ENCODE measurements at places on chromosomes 5 and 9.

- H3K4me1 ChIP-seq = no peaks in the 10 kb centered on the region
- no peak overlapping the region for H3K4me3 ChIP-seq
- H3K27ac ChIP-seq = no peak overlapping the region
- H3K27me3 ChIP-seq = no peaks in the 10 kb centered on the region
- no peak for DNase-seq
Measured at GRCh38 chr5:134125039-134126015, 10.8 kb downstream of the TCF7 start.

- peaks cover 1% of the 10 kb centered on the region for H3K36me3 ChIP-seq
- H3K4me1 ChIP-seq = peaks cover 19% of the 10 kb centered on the region
Measured at GRCh38 chr5:143182901-143183820, 220.3 kb downstream of the NR3C1 start.

DNA sequence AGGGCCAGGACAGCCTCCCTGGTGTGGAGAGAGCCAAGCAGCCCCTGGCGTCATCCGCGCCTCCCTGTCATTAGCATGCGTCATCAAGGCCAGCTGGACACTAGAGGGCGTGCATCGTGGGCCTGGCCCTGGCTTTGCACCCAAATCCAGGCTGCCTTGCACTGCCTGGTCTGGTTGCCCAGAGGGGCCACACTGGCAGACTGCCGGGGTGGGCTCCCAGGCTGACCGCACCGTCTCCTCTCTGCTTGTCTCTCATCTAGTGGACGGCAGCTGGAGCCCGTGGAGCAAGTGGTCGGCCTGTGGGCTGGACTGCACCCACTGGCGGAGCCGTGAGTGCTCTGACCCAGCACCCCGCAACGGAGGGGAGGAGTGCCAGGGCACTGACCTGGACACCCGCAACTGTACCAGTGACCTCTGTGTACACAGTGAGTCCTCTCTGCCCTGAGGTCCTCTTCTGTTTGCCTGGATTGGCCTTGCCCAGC lies 29.0 kb downstream of the HK3 start:
- H3K36me3 ChIP-seq = no peaks in the 10 kb centered on the region
- no peak overlapping the region for H3K27ac ChIP-seq
- H3K4me1 ChIP-seq = peaks cover 13% of the 10 kb centered on the region
- peak; percentile 39 for DNase-seq
- no peak overlapping the region for H3K4me3 ChIP-seq
- H3K27me3 ChIP-seq = peaks cover 26% of the 10 kb centered on the region

GRCh38 chr5:60541980-60542379 lies 158.0 kb downstream of the DEPDC1B start:
- H3K36me3 ChIP-seq = no peaks in the 10 kb centered on the region
- H3K4me3 ChIP-seq = no peak overlapping the region
- H3K4me1 ChIP-seq = peaks cover 2% of the 10 kb centered on the region
- no peak overlapping the region for H3K27ac ChIP-seq
- H3K27me3 ChIP-seq = no peaks in the 10 kb centered on the region

DNA sequence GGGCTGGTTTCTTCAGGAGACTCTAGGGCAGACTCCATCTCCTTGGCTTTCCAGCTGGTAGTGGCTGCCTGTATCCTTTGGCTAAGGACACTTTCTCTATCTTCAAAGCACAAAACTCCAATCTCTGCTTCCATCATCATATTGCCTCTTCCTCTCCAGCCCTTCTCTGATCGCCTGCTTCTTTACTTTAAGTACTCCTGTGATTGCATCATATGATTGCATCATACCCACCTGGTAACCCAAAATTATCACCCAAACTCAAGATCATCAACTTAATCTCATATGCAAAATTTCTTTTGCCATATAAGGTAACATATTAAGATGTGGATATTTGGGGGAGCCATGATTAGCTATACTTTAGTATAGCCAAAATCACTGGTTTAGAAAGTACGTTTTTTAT lies 1092.6 kb upstream of the CDH6 start:
- no peak overlapping the region for H3K27ac ChIP-seq
- H3K36me3 ChIP-seq = no peaks in the 10 kb centered on the region
- no peak for DNase-seq
- H3K4me1 ChIP-seq = no peaks in the 10 kb centered on the region
- no peaks in the 10 kb centered on the region for H3K27me3 ChIP-seq

DNA sequence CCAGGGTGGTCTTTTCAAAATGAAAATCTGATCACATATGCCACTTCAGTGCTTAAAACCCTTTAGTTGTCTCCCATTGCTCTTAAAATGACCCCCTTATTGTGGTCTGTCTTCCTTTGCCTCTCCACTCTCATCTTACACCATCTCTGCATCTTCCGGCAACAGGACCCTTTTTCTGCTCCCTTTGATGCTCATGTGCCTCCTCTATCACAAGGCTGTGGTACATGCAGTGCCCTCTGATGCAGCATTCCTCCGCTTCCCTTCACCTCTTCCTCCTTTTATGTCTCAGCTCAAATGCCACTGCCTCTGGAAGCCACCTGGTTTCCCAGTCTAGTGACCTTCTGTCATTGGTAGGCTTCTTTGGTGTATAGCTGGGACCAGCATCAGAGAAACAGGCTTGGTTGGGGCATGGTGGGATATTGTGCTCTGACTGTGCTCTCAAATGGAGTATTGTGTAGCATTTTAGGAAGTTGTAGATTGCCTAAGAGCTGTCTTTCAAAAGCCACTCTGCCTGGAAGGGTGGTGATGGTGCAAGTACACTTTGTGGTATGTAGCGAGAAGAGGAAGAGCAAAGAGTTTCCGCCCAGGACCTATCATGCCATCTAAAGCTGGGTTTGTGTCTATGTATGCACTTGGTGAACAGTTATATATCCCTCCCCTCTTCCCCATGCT lies 28.1 kb downstream of the ARHGAP26 start:
- peaks cover 5% of the 10 kb centered on the region for H3K27me3 ChIP-seq
- DNase-seq = no peak
- H3K36me3 ChIP-seq = no peaks in the 10 kb centered on the region

DNA sequence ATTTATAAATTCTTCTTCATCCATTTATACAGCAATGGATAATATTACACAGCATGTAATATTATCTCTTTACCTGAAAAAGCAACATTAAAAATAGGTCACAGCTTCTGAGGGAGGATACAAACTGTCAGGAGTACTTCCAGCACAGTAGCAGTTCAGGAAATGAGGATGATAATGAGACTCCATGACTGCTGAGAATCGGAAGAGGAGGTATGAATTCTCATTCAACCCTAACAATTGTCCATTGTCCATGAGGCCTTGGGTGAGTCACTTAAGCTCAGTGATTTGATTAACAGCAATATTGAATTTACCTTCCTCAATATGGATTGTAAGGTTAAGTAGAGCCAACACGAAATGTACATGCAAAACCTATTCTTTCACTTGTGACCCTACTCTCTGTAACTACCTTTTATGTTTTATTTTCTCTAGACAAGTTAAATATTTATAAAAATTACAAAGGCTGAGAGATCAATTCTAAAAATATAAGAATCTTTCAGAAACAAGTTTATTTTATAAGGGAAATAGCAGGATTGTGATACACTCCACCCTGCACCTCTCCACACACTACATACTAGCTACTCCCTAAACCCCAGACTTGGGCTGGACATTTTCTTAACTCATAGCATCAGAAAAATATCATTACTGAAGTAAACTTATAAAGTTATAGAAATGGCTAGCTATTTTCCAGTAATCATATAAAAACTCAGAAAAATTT lies 159.1 kb upstream of the ACOT12 start:
- H3K27me3 ChIP-seq = no peaks in the 10 kb centered on the region
- DNase-seq = no peak
- peaks cover 5% of the 10 kb centered on the region for H3K36me3 ChIP-seq

- peak overlapping the region; percentile 86 for H3K27ac ChIP-seq
- H3K36me3 ChIP-seq = no peaks in the 10 kb centered on the region
- DNase-seq = no peak
- H3K4me3 ChIP-seq = no peak overlapping the region
Measured at GRCh38 chr5:8418049-8418426, 549.1 kb downstream of the MTRR start.

GRCh38 chr5:157956271-157956885 lies 97.4 kb upstream of the CLINT1 start:
- no peak for DNase-seq
- peaks cover 2% of the 10 kb centered on the region for H3K27me3 ChIP-seq
- H3K36me3 ChIP-seq = no peaks in the 10 kb centered on the region

DNA sequence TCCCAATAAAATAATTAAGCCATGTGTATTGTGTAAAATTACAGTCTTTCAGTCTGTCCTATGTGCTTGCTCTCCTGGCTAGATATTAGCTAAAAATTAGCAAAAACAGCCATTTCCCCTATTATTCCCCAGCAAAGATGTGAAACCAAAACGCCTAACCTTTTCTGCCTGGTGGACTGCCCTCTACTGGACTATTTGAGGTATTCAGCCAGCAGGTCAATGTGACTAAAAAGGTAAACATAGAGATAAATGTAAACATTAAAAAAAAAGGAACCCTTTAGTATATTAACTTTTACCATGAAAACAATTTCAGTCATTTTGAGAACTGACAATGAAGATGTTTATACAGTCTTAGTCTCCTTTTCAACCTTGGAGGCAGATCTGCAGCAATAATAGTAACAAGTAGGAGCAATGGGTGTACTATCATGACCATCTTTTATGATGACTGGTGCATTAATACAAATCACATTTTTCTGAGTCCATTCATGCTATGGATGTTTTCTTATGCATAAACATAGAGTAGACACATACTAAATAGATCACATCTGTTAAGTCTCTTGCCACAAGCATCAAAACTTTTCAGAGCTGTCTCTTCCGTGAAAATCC lies 10.1 kb downstream of the ATG12 start:
- H3K27me3 ChIP-seq = no peaks in the 10 kb centered on the region
- DNase-seq = no peak
- H3K27ac ChIP-seq = no peak overlapping the region
- H3K4me1 ChIP-seq = no peaks in the 10 kb centered on the region
- H3K4me3 ChIP-seq = no peak overlapping the region
- peaks cover 19% of the 10 kb centered on the region for H3K36me3 ChIP-seq

DNA sequence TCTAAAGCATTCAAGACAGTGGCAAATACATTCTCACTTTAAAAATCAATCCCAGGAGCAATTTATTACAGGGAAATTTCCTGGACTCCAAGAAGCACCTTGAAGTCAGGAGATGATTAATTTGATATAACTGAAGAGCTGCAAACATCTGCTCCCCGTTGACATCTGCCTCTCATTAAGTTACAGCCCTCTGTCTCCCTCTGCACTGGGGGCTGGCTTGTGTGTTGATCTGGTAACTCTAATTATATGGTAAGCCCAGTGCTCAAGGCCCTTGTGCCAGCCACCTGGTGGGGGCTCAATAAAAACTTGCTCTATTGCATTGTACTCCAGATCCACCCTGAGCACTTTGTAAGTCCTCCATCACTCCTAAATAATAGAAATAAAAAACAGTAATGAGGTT lies 131.1 kb upstream of the ZNF462 start:
- H3K27me3 ChIP-seq = no peaks in the 10 kb centered on the region
- no peaks in the 10 kb centered on the region for H3K36me3 ChIP-seq
- no peak overlapping the region for H3K27ac ChIP-seq
- DNase-seq = no peak
- no peak overlapping the region for H3K4me3 ChIP-seq

- no peak overlapping the region for H3K27ac ChIP-seq
- H3K4me3 ChIP-seq = no peak overlapping the region
- no peaks in the 10 kb centered on the region for H3K36me3 ChIP-seq
- no peaks in the 10 kb centered on the region for H3K27me3 ChIP-seq
- H3K4me1 ChIP-seq = peaks cover 3% of the 10 kb centered on the region
- DNase-seq = no peak
Measured at GRCh38 chr5:63439537-63439936, 522.7 kb downstream of the HTR1A start.

GRCh38 chr5:174717826-174718455 lies 6.4 kb upstream of the MSX2 start:
- no peak overlapping the region for H3K27ac ChIP-seq
- no peak for DNase-seq
- H3K27me3 ChIP-seq = peaks cover 76% of the 10 kb centered on the region
- no peak overlapping the region for H3K4me3 ChIP-seq
- H3K4me1 ChIP-seq = peaks cover 6% of the 10 kb centered on the region

DNA sequence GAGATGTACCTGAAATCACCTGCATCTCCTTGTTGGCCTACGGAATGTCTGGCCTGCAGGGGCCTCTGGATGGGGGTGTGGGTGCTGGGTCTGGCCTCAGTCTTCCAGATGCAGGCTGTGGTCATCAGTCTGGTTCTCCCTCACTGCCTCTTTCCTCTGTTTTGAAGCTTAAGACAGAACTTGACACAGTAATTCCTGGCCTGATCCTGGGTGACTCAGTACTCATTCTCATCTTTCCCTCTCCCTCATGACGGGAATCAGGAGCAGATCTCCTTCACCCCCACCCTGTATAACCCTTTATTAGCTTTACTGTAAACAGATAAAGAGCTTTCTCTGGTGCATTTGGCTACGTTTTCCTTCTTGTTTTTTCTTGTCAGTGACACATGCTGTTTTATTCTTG lies 89.3 kb upstream of the ADAMTS16 start:
- DNase-seq = no peak
- H3K4me1 ChIP-seq = peaks cover 7% of the 10 kb centered on the region
- H3K27me3 ChIP-seq = no peaks in the 10 kb centered on the region
- no peak overlapping the region for H3K4me3 ChIP-seq

- DNase-seq = no peak
- no peaks in the 10 kb centered on the region for H3K27me3 ChIP-seq
- no peak overlapping the region for H3K4me3 ChIP-seq
Measured at GRCh38 chr5:80453366-80453765, 34.5 kb upstream of the FAM151B start.

DNA sequence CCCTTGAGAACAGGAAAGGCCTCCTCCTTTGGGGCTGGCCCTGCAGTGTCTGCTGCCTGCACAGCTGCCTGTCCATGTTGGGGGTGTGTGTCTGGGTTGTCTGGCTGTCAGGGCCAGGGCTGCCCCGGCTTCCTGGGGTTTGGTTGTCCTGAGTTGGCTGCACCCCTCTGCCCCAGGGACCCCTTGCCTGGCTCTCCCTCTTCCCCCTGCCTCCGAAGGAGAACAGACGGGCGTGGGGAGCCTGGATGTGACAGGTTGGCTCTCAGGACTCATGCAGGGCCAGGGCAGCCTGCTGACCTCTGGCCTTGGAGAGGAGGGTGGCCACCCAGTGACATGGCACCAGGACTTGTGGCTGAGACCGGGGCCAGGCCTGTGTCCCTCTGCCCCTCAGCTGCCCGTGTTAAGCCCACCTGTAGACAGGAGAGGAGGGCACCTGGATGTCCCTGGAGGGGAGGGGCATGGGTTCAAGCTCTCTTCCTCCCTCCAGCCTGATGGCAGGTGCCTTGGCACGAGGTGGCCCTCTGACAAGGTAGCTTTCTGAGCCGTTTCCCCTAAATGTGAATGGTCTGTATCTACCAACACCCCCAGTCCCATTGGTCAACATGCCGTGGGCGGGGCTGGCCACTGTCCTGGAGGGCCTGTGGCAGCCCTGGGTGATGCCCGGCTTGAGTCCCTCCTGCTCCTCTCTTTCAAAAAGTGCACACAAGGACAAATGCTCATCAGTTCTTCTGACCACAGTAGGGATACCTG lies 34.9 kb downstream of the WNK2 start:
- H3K27ac ChIP-seq = peak overlapping the region; percentile 20
- peaks cover 9% of the 10 kb centered on the region for H3K4me1 ChIP-seq
- no peak overlapping the region for H3K4me3 ChIP-seq
- DNase-seq = no peak
- H3K36me3 ChIP-seq = peaks cover 8% of the 10 kb centered on the region

- peaks cover 8% of the 10 kb centered on the region for H3K4me1 ChIP-seq
- no peak overlapping the region for H3K27ac ChIP-seq
- DNase-seq = no peak
- no peak overlapping the region for H3K4me3 ChIP-seq
Measured at GRCh38 chr5:50855001-50855400, 188.6 kb downstream of the PARP8 start.

- no peaks in the 10 kb centered on the region for H3K27me3 ChIP-seq
Measured at GRCh38 chr5:97624886-97625285, 441.8 kb upstream of the RIOK2 start.

GRCh38 chr9:77099388-77099787 lies 77.9 kb upstream of the VPS13A start:
- no peak for DNase-seq
- H3K4me3 ChIP-seq = no peak overlapping the region
- H3K4me1 ChIP-seq = no peaks in the 10 kb centered on the region
- H3K36me3 ChIP-seq = no peaks in the 10 kb centered on the region
- no peak overlapping the region for H3K27ac ChIP-seq
- H3K27me3 ChIP-seq = peaks cover 3% of the 10 kb centered on the region
